ENCODE measurements at places on chromosomes 3 and 15. TPM values are rescaled to one million over a fixed set of nuclear protein-coding genes. Genes with fewer than 3 reads are reported as not detected.

STRA6 gene
- total RNA-seq: 1.3 TPM

FOXB1 gene
- total RNA-seq: not detected

AP3B2 gene
- total RNA-seq: 1.4 TPM

DAPK2 gene
- total RNA-seq: 3.1 TPM

CFAP44 gene
- total RNA-seq: 5.9 TPM
